ENCODE measurements at places on chromosomes 7 and 10.

DNA sequence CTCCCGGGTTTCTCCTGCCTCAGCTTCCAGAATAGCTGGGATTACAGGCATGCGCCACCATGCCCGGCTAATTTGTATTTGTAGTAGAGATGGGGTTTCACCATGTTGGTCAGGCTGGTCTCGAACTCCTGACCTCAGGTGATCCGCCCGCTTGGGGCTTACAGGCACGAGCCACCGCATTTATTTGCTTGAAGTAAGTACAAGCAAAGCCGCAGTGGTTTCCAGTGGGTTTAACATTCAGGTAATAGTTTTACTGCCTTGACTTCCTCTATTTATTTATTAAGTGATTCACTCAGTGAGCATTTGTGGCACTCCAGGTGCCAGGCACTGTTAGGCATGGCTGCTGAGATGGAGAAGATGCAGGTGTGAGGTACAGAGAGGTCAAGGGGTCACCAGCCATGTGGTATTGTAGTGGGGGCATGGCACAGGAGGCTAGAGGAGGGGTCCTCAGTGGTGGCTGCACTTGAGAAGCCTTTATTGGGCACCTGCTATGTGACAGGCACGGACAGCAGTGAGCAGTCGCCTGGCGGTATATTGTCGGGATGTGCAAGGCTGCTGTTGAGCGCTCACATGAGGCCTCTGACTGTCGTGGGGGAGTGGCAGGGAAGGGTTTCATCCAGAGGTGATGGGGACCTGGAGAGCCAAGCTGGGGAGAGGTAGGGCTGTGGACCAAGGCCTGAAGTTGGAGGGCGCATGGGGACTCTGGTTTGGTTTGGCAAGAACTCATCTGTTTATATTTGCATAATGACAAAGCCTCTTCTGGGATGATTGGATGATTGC is 54.9 kb downstream of the DOCK1 start:
- no peak for DNase-seq

GRCh38 chr10:31030800-31031199 is 865 bp downstream of the ZNF438 start:
- no peak for DNase-seq

GRCh38 chr7:100964630-100965029 is 4.7 kb upstream of the MUC12 start:
- no peak for DNase-seq

DNA sequence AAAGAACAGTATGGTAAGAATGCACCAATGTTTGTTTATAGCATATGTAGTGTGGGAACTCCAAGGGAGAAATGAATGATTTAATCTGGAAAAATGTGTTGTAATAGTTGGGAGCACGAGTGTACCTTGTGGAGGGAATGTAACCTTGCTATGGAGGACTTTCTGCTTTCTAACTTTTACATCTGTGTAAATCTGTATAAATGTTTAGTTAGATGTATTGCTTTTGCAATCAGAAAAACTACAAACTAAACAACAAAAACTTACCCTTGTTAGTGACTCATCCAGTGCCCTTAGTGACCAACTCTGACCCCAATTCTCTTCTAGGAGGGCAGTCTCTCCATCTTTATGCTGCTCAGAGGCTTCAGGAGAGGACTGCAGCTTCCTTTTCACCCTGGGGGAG is 89.3 kb downstream of the CCNY start:
- DNase-seq = no peak

DNA sequence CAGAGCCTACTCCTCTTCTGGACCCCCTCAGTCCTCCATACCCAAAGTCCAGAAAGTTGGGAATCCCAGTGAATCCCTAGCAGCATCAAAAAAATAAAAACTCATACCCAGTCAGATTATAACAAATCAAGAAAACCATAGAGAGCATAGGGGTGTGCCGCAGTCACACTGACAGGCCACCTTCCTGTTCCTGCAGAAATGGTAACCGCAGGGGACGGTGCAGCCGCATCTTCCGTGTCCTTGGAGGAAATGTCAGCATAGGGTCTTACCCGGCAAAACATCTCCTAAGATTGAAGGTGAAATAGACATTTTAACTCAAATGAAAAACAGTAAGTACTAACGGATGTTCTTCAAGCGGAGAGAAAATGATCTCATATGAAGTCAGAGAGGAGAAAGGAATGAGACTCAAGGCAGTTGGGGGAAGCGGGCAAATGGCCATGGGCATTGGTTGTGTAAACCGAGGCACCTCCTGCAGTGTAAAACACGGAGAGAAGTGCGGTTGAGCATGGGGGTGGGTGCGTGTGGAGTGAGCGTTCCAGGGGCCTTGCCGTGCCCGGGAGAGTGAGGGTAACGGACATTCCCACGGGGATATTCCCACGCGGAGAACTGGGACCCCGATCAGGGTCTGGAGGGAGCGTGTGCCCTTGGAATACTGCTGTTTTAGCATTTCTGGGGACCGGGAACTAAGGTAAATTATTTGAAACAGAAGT is 110.8 kb downstream of the NKX6-2 start:
- DNase-seq = no peak

GRCh38 chr7:156651474-156651873 is 10.9 kb downstream of the RNF32 start:
- DNase-seq = no peak

DNA sequence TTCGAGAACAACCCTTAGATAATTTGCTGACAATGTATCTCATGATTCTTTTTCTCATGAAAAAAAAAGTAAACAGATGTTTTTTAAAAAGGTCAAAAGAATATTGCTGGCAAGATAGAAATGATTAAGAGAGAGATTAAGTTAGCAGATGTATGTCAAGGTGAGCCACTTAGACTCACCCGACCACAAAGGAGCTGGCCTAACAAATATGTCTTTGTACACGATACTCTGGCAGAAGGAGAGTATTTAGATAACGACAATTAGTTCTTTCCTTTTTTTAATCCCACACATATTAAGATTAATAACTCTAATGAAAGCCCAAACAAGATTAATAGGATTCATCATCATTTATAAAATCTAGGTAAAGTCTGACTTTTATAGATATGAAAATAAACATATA is 156.7 kb downstream of the RAPGEF5 start:
- DNase-seq = no peak

DNA sequence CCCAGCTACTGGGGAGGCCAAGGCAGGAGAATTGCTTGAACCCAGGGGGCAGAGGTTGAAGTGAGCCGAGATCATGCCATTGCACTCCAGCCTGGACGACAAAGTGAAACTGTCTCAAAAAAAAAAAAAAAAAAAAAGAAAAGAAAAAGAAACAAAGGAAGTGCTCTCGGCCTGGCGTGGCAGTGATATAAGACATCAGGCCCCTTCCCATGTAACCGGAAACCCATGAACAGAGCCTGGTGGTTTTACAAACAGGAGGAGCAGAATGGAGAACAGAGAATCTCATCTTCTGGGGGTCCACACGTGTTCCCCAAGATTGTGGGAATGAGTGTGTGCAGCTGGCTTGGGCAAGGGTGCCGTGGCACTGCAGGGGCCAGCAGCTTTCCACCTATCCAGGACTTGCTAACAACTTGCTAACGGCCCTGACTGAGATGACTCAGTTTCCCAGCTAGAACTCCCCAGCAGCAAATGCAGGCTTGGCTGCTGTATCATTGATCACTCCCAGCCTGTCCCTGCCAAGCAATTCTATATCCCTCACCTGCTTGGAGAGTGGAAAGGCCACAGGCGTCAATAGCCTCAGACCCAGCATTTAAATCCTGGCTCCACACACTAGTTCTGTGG is 103.0 kb downstream of the COL26A1 start:
- DNase-seq = no peak

- no peak for DNase-seq
Observed at GRCh38 chr7:135847242-135847641, 98.6 kb upstream of the FAM180A start.

- DNase-seq = no peak
Observed at GRCh38 chr7:137953043-137953664, 48.7 kb downstream of the CREB3L2 start.

GRCh38 chr10:43751646-43752045 is 103.0 kb upstream of the ZNF32 start:
- no peak for DNase-seq

- no peak for DNase-seq
Observed at GRCh38 chr10:17607603-17608332, 9.4 kb downstream of the HACD1 start.

GRCh38 chr10:77359950-77360520 is 277.6 kb downstream of the KCNMA1 start:
- DNase-seq = no peak

DNA sequence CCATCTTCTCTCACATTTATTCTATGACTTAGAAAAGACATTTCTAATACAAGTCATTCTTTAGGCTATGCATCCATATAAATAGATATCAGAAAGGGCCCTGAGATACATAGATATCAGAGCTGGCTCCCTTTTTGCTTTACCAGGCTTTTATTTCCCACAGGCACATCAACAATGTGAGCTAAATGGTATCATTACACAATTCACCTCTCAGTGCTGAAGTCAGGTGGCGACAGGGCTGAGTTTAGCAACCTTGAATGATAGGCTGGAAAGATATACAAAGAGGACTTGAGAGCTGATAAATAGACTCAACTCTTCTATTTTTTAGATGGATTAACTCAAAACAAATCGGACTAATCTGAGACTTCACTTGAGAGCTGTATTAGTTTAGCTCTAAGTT is 189.2 kb upstream of the COL1A2 start:
- no peak for DNase-seq

GRCh38 chr10:131099028-131099726 is 212.3 kb downstream of the TCERG1L start:
- no peak for DNase-seq

- no peak for DNase-seq
Observed at GRCh38 chr7:97373736-97374135, 256.2 kb downstream of the SDHAF3 start.

GRCh38 chr7:110507369-110507768 is 583.6 kb upstream of the LRRN3 start:
- DNase-seq = no peak

DNA sequence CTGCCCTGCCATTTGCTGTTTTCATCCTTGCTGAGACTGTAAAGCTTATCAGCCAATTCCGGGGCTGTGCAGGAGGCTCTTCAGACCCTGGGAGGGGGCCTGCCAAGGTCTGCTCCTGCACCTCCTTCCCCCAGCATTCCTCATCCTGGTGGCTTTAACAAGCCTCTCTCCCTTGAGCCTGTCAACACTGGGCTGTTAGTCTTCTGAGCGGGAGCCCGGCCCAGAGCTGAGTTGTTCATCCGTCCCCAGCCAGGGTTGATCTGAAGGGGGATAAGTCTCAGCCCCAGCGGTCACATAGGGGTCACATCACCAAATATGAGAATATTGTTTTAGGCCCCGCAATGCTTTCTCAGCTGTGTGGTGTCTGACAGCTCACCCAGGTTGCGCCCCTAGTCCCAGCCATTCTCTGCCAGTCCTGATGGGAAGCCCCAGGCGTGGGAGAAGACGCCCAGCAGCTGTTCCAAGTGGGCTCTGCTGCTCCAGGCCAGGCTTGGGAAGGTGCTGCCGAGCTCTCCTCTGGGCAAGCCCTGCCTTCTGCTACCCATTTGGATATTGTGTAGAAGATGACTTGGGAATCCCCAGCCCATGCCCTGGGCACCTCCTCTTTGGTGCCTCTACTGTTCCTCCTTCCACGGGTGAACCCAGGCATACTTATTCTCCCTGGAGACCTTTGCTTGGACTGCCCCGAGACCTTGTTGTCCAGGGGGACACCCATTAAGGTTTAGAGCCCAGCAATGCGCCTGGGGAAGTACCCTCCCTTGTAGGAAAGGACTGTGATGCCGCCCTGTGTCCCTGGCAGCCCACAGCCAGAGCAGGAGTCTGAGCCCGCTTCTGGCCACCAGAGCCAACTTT is 23.5 kb upstream of the TRIM8 start:
- DNase-seq = no peak

- peak; percentile 60 for DNase-seq
Observed at GRCh38 chr10:79241990-79242619, 105.2 kb upstream of the PPIF start.

DNA sequence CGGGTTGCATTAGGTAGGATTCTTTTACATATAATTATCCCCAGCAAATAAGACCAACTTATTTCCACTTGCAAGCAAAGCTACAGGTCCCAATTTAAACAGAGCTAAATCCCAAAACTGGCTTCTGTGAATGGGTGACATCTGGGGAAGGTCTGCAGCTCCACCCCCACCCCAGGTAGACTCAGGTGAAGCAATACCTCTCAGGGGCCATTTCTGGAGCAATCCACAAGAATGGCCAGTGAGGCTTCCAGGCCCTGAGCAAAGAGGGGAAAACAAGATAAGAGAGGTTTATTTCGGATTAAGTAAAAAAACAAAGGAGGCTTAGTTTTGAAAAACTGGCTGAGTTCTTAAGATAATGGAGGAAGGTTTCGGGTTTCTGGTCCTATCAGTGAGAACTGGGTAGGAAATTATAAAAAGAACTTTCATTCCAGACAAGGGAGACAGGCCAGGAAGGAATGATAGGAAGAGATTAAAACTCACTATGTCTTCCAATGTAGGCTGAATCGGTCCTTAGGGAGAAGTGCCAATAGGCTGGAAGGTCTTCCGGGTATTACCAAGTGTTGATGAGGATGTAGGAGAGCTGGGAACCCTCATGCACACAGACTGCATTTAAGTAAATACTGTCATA is 25.4 kb downstream of the SH3PXD2A start:
- DNase-seq = no peak

DNA sequence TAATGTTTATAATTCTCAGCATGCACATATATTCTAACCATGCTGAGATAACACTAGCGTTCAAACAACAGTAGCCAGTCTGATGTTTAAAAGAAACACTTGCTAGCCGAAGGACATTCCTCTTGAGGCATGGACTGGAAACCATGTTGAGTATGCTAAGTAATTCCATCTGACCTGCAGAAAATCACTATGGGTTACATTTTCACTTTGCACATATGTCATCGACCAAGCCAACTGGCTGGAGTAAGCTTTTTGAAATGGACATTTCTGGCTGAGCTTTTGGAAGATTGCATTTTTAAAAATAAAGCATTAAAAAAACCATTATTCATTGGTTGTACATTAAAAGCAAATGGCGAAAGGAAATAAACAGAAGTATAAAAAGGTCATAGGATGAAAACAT is 88.2 kb downstream of the BBS9 start:
- no peak for DNase-seq

- no peak for DNase-seq
Observed at GRCh38 chr10:7752251-7752650, 35.5 kb downstream of the KIN start.

DNA sequence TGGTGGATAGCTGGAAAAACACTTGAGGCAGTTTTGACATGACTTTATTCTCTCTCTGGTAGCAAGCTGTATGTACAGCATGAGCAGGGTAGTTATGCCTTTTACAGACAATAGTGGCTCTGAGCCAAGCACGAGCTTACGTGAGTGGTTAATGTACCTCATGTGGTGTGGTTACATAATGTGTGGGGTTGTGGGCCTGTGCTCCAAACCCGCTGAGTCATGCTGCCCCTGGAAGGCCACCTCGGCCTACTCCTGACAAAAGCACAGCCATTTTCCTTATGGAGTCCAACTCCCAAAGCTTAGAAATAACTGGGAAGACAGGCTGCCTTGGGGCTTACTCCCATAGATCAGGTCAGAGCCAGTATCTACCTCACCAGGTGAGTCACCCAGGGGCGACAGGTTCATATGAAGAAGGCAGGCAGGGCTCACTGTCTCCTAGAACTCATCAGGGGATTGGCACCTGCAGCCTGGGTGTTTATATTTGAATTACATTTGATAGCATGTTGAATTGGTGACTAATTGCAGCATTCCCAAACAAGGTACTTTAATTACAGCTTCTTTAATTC is 404.5 kb downstream of the ADRA2A start:
- DNase-seq = no peak

- no peak for DNase-seq
Observed at GRCh38 chr10:98391065-98391464, 23.9 kb downstream of the PYROXD2 start.

Measured in colonic mucosa (tissue), 4 donors.